ENCODE measurements at places on chromosomes 7 and 10.
A peak's percentile ranks its signal among the peaks of the same experiment; 100 is the strongest.

DNA sequence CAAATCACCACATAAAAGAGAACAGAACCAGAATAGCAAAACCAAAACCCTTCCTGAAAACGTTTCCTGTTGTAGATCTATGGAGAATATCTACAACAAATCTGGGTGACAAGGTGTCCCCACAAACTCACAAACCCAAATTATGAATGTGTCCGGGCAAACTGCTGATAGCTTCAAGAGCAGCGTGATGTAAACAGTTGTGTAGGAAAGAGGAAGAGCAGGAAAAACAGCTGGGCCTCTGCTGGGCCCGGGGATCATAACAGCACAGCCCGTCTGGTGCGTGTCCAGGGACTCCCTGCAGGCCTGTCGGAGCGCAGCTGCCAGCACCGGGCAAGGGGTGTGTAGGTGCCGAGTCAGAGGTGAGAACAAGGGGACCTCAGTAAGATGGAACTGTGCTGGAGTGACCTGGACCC is 53.7 kb downstream of the KCNH2 start:
- no peak for DNase-seq

DNA sequence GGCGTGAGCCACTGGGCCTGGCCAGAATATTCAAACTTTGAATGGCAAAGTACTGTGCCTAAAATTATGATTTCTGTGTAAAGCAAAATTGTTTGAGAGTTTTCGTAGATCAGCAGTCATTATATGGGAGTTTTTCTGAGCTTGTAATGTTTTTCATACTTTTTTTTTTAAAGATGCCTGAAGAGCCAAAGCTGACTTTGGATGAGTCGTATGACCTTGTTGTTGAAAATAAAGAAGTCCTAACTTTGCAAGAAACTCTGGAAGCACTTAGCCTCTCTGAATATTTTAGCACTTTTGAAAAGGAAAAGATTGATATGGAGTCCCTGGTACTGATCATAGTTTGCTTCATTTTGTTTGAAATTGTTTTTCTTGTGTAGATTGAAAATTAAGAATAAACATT is 26.7 kb downstream of the SEC23IP start:
- DNase-seq = no peak

GRCh38 chr10:69359148-69359547 is 57.6 kb downstream of the TACR2 start:
- DNase-seq = no peak

GRCh38 chr10:97220355-97220754 is 34.6 kb upstream of the SLIT1 start:
- no peak for DNase-seq

- DNase-seq = no peak
These were observed 60.3 kb downstream of the WNT2 start for GRCh38 chr7:117262546-117262945.

DNA sequence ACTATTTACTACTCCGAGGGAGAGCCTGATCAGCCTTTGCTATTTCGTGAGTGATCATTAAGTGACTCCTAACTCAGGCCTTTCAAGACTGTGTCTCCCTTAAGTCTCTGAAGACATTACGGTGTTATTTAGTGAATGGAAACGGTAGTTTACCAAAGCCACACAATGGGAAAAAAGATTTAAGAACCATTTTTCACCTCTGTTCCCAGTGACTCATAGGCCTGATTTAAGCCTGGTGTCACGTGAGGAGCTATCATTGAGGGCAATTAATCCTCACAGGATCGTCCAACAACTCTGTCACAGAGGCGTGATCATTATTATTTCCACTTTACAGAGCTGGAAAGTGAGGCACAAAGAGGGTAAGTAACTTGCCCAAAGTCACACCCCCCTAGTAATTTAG is 20.3 kb downstream of the C10orf90 start:
- DNase-seq = no peak

DNA sequence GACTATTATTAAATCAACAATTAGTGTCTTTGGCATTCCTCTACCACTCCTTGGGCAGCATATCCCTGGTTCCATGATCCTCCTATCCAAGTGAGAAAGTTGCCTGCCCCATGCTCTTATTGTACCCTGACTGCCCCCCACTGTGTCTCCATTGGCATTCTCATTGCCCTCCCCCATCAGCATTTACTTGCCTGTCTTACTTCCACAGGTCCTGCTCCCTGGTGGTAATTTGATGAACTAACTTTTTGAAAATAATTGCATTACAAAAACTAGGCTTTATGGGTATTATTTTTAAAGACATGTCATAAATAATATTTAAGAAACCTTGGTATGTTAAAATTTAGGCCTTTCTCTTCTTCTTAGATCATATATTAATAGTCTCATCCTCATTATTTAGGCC is 346.4 kb downstream of the PCLO start:
- no peak for DNase-seq

DNA sequence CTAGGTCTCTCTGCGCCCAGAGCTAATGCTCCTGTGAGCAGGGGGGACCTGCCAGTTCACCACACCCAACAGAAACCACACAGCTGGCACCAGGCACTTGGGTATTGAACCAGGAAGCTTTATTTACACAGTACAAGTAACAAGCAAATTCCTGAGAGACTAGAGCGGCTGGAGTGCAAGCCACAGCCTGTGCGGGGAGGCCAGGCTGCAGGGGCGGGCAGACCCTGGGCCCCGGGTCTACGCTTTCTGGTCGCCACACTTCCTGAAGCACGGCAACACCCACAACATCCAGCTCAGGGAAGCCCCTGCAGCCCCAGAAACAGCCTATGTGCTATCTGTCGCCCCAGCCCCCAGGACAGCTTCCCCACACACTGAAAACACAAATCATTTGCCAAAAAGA is 125.0 kb downstream of the FAM53B start:
- DNase-seq = no peak

DNA sequence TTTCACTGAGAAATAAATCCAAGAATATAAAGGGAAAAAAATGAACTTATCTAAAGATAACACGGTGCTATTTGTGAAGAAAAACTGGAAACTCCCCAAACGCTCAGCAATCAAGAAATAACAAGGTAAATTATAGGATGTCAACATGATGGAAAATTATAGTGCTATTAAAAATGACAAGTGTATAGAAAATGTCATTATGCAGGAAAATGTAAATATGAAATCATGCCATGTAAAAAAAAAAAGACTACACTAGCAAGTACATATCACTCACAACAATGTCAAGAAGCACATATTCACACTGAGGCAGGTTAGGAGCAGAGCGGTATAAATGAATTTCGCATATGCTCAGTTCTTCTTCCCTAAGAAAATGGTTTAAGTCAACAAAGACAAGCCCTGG is 27.7 kb downstream of the KLRG2 start:
- no peak for DNase-seq

- no peak for DNase-seq
These were observed 76.3 kb upstream of the GSDME start for GRCh38 chr7:24833549-24833948.

DNA sequence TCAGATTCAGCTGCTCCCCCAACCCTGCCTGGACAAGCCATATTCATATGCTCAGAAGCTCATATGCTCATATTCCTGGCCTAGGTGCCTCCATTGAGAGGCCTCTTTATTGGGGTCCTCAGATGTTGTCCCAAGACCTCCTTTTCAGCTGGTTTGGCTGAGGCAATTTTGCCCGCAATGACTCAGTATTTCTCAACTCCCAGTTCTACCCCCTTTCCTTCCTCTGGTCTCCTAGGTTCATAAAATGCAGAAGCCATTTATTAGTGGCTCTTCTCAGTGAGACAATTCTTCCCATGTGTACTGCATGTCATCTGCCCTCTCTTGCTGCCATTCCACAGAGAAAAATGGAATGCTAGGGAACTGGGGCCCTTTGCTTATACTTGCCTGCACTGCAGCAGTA is 110.7 kb downstream of the INHBA start:
- no peak for DNase-seq

GRCh38 chr7:143931739-143932138 is 3.3 kb upstream of the OR2F2 start:
- DNase-seq = no peak

- no peak for DNase-seq
These were observed 238.2 kb downstream of the SEMA3D start for GRCh38 chr7:84948634-84949033.

GRCh38 chr10:16612115-16612980 is 90.7 kb upstream of the C1QL3 start:
- no peak for DNase-seq

DNA sequence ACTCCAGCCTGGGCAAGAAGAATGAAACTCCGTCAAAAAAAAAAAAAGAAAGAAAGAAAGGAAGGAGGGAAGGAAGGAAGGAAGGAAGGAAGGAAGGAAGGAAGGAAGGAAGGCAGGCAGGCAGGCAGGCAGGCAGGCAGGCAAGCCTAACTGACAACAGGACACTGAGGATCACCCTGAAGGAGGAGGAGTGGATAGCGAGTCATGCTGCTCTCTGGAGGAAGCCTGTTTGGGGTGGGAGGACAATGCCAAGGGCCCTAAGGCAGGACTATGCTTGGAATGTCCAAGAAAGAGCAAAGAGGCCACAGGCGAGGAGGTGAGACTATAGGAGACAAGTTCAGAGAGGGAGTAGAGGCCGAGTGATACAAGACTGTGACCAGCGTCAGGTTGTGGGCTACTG is 107.0 kb upstream of the PARD3 start:
- no peak for DNase-seq

DNA sequence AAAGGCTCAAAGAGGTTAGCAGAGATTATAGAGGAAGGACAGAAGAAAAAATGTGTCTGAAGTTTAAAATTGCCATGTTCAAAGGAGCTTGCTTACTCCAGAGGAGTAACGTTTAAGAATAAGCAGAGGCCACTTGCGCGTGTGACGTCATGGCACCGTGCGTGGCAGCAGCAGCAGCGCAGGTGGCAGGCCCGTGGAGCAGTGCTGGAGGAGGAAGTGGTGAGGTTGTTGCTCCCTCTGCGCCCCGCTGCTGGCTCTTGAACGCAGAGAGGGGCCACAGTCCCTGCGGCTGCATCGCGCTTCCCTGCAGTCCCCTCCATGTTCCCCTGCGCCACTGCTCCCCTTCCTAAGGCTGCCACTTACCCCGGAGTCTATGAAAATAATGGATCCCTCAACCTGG is 37.5 kb downstream of the GDI2 start:
- peak; percentile 42 for DNase-seq

GRCh38 chr10:184911-185310 is 49.7 kb downstream of the ZMYND11 start:
- no peak for DNase-seq

DNA sequence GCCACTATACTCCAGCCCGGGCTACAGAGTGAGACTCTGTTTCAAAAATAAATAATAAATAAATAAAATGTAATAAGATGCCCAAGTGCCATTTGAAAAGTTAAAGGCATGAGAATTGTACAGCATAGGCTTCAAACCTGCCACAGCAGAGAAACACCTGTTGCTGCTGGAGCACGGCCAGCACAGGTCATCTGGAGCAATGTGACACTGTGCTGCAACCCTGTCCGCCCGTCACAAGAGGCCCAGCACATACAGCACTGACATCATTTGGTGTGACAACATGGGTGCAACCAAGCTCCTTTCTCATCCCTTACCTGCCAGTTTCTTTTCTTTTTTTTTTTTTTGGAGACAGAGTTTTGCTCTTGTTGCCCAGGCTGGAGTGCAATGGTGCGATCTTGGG is 1.3 kb downstream of the RFC2 start:
- DNase-seq = no peak

GRCh38 chr10:111707076-111707475 is 476.5 kb downstream of the GPAM start:
- no peak for DNase-seq

- DNase-seq = no peak
These were observed 260.6 kb downstream of the POU6F2 start for GRCh38 chr7:39238234-39238869.

- no peak for DNase-seq
These were observed 284.5 kb upstream of the KLF6 start for GRCh38 chr10:4069491-4069890.

DNA sequence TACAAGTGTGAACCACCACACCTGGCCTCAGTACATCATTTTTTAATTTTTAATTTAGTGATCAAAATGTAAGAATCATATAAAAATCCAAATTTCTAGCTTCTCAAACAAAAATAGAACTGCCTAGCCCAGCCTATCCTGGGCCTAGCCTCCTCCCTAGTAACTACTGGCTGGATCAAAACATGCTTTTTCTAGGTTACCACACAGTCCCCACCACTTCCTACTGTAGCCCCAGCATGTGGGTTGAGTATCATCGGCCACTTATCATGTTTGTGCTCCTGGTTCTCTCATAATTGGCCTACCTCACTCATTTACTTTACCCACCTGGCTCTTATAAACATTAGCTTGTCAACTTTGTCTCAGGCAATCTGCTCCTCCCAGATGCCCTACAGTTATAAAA is 52.9 kb downstream of the DNAJC12 start:
- DNase-seq = no peak

DNA sequence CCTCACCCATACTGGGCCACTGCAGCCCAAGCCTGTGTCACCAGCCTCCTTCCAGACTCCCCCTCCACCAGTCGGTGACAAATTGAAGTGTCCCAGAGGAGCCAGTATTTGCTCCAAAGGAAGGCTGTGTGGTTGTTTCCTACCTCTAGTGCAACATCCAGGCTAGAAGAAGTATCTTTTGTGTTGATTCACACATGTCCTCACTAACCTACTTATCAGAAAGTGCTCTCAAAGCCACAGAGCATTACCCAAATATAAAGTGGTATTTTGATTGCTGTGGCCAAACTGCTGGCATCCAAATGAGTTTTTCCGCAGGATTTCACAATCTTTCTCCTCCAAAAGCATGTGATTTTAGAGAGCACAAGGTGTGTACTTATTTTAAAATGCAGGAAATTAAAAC is 134.8 kb downstream of the CUL2 start:
- DNase-seq = no peak

- peak; percentile 66 for DNase-seq
These were observed 636 bp downstream of the PDCD4 start for GRCh38 chr10:110872145-110872983.

- DNase-seq = no peak
These were observed 99.8 kb upstream of the GJD4 start for GRCh38 chr10:35505241-35505873.

- DNase-seq = no peak
These were observed 116.8 kb downstream of the LHPP start for GRCh38 chr10:124578231-124579010.

DNA sequence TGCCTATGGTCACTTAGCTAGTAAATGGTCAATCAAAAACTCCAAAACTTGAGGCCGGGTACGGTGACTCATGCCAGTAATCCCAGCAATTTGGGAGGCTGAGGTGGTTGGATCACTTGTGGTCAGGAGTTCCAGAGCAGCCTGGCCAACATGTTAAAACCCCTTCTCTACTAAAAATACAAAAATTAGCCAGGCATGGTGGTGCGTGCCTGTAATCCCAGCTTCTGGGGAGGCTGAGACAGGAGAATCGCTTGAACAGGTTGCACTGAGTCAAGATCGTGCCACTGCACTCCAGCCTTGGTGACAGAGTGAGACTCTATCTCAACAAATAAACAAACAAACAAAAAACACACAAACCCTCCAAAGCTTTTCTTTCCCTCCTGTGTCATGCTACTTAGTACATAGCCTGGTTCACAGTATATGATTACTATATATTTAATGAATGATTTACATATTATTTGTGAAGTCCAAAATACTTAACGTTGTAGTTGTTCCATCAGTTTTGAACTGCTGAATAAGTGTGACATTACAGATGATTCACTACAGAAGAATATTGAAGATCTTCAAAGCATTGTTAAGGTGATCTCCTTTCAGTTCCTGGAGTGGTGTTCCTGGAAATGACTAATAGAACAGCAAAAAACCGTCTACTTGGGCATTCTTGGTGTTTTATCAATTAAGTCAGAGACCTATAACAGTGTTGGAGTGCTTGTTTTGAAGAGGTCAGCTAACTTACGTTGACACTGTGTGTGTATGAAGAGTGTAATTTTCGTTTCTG is 72.9 kb downstream of the ADK start:
- DNase-seq = no peak

GRCh38 chr10:13053794-13054462 is 46.0 kb upstream of the OPTN start:
- no peak for DNase-seq

Data from stimulated activated CD4-positive, alpha-beta T cell treated with anti-CD3 and anti-CD28 coated beads, Interleukin-12 subunit alpha, Interleukin-12 subunit beta, amount 100 ng/mL, for 24 hours (primary cell).